ENCODE measurements at places on chromosomes 7 and 10. TPM values are rescaled to one million over a fixed set of nuclear protein-coding genes. Genes with fewer than 3 reads are reported as not detected.

- DNase-seq = no peak
Observed at GRCh38 chr7:78006063-78006755, 207.6 kb downstream of the PHTF2 start.

Gene SLC26A3
- not detected for total RNA-seq

DNA sequence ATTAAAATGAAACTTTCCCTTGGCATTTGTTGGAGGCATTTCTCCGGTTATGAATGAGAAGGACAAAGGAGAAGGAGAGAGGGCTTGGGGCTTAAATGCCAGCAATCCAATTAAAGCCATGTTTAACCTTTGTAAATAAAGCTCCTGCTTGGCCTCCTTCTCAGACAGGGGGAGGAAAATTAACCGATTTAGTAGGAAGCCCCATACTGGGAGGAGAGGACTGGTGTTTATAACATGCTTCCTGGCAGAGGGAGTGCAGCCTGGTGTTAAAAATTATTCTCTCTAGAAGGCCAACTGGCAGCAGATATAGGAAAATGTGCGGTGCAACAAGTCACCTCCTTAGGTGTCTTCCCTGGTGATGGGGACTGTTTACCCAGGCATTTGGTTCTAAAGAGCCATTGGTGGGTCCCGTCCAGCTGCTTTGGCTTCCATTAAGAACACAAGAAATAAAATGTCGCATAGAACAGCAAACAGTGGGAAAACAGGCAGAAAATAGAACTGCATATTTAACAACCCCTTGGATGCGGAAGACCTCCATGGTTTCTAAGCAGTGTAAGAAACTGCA, 846.5 kb downstream of the TYW1 start:
- DNase-seq = no peak

Gene RNF148
- total RNA-seq = not detected

DNA sequence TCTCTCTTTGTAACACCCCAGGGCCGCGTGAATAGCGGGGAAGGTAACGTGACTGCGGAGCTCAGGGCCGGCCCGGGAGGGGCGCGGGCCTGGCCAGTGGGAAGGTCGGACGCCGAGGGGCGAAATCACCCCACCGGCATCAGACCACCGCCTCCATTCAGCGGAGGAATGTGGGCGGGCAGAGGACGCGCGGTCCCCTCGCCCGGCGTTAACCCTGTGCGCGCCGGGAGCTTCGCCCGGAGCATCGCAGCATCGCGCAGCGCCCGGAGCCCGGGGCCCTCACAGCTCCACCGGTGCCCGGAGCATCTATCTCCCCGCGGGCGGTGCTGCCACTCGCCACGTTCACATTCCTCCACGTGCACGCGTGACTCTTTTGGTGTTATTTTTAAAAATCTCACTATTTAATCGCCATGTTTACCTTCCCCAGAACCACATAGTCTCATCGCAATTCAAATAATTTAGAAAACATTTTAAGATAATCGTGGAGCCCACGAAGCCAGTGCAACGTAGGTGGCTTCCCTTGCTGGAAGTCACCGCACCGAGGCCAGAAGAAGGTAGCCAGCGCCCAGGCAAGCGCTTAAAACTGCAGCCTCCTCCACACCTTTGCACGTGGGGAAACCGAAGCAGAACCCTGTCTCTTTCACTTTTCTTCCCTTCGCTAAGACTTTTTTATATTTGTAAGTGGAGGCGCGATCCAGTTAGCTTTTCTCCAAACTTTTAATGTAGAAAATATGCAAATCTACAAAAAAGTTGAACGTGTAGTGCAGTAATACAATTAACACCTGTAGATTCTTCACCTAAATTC, 21.8 kb downstream of the FGFBP3 start:
- DNase-seq = no peak

GRCh38 chr7:4281231-4281993, 400.7 kb upstream of the FOXK1 start:
- no peak for DNase-seq

- no peak for DNase-seq
Observed at GRCh38 chr10:27600930-27601329, 96.8 kb downstream of the RAB18 start.

- DNase-seq = no peak
Observed at GRCh38 chr7:7146837-7147236, 35.5 kb upstream of the C1GALT1 start.

- DNase-seq = peak; percentile 28
Observed at GRCh38 chr10:119333146-119333792, 125.9 kb downstream of the GRK5 start.

DNA sequence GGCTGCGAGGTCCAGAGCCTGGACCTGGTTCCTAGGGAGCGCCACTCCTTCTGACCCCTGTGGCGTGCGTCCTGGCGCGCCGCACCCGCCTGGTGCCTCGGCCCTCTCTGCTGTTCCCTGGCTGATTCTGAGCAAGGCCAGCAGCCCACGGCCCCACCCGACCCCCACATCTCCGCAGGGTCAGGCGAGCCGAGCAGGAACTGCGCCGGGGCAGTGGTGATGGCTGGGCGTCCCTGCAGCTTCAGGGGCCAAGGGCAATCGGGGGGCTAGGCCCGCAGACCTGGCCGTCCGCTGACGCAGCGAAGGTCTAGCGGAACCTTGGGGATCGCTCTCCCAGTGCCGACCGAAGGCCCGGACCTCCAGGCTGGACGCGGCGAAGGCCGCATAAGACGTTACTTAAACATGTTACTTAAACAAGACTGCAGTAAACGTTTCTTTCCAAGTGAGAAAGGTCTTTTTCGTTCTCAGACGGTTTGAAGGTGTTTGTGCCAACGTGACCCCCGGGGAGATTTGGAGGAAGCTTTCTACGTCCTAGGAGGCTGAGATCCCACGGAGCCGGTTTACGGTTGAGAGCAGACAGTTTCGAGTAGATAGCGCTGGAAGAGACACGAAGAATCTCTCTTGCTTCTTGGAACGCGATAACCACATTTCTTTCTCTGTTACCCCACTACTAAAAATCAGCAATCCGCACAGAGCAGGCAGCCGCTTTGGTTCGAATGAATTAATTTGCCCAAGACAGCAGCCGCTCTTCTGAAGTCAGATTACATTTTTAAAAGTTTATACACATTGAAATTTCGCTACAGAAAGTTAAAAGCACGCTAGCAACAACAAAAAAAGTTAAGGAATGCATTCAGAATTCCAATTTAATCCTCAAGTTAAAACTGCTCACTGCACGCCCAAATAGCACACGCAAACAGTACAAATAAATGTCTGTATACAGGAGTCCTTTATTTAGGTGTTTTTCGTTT, 4.9 kb upstream of the NKX2-3 start:
- no peak for DNase-seq

- no peak for DNase-seq
Observed at GRCh38 chr7:18295781-18296423, 199.6 kb upstream of the HDAC9 start.

Gene EVX1
- total RNA-seq = not detected

Gene ZNF212
- total RNA-seq = 15.0 TPM
